SHP77 (cell line): ENCODE measurements at places on chromosomes 3 and 15.

DNA sequence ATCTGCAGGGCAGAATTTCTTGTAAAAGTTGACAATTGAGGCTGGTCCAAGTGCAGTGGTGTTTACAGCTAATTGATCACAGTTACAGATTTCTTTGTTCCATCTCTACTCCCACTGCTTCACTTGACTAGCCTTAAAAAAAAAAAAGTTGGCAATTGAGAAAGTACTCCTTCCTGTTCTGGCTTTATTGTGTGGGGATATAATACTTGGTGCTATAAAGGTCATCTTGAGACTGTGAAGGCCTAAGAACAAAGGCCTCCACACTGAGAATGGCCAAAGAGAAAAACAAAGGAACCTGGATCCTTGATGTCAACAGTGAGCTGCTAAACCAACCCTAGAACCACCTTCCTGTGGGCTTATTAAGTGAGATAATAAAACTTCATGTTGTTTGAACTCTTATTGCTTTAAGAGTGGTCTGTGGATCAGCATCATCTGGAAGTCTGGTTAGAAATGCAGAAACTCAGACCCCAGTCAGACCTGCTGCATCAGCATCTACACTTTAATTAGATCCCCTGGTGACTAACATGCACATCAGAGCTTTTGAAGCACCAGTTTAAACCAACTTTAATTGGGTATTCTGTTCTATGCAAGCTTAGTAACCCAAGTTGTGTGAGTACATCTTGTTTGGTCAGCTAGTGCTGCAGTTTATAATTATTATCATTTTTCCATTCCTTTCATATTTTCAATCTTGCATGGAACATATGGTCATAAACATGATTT, 55.2 kb downstream of the TMOD3 start:
- DNase-seq, result no peak

DNA sequence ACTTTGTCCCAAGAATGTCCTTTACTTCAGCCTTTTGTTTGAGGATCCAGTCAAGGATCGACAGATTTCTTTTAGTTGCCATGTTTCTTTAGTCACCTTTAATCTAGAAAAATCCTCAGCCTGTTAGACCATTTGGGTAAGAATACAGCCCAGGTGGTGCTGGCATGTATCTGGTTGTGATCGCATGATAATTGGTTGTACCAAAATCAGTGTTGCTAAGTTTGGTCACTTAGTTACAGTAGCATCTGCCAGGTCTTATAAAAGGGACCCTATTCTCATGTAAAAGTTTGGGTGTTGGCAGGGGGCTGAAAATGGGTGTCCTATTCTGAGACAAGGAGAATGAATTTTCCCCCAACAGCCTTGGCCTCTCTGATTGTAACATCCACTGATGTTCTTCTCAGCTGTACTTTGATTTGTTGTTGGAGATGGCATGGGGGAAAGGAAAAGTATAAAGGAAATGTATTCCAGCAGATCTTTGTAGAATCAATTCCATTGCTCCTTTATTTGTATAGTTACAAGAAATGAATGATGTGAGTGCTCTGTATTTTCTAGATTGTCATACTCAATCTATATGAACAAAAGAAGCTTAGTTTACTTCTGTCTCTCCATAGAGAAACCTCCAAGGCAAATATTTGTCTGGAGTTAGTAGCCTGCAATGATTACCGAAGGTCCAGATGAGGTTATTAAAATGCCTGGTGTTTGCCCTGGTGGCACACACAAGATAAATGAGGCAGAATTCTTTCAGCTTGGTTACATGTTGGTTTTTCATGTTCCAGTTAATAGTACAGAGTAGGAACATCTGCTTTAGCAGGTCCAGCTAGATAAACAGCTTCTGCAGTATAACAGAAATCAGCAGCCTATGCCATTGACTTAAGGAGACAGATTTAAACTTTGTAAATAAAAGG, 65.7 kb downstream of the CMTM8 start:
- DNase-seq, result peak; percentile 85

- DNase-seq, result no peak
These were observed 736 bp downstream of the IREB2 start for GRCh38 chr15:78438619-78439285.

- DNase-seq, result peak; percentile 88
These were observed 77.1 kb downstream of the BFSP2 start for GRCh38 chr3:133476971-133477375.

DNA sequence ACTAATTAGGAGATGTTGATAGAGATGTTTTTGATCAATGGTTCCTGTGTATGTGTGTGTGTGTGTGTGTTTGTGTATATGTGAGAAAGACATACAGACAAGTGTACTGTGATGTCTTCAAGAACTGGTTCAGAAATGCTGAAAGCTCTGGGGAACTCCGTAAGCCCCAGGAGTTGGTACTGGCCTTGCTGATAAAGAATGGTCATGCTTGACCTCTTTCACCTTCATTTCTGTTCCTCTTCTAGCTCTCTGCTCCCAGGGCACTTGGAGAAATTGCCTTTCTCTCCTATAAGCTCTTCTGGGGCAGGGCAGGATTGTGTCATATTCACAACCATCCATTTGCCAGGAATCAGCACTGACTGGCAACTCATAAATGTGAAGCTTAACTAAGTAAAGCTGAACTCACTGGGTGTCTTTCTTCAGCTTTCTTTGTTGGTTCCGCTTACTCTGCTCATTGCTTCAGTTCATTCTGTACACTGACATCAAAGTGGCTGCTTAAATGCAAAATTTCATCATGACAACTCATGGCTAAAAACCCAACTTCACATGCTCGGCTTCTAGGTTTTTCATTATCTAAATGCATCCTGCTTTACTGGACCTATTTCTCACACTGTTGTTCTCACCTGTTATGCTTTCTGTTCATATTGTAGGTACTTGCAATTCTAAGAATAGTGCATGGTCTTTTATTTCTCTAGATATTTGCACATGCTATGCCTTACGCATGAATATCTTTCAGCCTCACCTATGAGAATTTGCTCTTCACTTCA, 162.1 kb upstream of the LYSMD4 start:
- DNase-seq, result no peak

DNA sequence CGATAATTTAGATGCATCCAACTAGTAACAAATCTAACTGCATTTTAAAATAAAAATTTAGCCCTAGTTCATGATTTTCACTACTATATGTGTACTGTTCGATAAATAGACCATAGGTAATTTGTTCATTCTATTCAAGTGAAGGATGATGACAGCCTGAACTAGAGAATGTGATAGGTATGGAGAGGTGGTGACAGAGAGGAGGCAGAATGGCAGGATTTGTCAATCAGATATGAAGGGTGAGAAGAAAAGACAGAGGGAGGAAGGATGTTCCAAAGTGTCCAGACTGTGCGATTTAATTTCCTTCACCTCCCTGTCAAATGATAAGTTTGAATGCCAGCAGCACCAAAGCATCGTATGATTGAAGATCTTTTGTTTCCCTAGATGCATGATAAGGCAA, 31.6 kb downstream of the BCL2A1 start:
- DNase-seq, result no peak

DNA sequence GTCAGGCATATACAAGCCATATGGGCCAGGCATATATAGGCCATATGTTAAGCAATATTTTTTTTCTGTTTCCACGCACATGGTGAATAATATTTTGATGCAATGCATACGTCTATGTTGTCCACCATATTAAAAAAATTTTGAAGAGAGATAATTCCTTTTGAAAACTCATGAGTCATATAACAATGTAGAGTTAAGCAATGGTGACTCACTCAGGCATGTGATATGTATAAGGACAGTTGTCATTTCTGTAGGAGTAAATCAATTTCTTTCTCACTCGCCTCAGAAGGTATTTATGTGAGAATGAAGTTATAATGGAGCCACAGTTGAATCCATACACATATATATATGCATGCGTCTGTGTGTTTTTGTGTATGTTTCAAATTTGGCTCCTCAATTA, 272.6 kb downstream of the EPHA3 start:
- no peak for DNase-seq

DNA sequence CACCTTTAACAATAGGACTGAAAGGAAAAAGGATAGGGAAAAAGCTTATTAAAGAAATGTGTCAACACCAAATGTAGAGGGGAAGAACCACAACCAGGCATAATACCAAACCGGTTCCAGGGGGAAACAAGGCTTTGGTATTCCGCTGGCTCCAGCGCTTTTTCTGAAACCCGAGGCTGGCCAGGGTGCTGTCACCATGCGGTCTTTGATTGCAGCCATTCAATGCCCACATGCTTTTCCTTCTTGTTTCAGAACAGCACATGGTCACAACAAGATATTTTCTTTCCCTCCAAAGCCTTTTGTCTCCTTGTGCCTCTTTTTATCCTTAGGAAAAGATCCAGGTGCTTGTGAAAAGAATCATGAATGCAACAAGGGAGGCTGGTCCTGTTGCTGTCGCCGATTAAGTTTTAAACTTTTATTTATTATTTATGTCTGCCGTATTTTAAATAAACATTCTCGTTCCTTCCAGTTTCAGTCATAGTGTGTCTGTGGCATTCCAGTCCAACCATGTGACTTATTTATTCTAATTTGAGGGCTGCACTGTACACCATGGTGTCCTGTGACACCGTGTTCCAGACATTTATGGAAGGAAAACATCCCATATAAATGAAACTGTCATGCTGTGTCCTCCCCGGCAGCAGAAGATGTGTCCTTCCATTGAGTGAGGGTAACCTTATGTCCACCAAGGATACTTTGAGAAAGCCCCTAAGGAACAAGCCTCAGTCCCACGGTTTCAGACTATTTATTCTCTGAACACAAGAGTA, 41.1 kb downstream of the CCK start:
- no peak for DNase-seq

- DNase-seq, result no peak
These were observed 183.6 kb downstream of the POLQ start for GRCh38 chr3:121362035-121362734.

GRCh38 chr15:78065973-78066946, 11.3 kb downstream of the TBC1D2B start:
- DNase-seq, result no peak

- no peak for DNase-seq
These were observed 121.2 kb upstream of the PLXND1 start for GRCh38 chr3:129727707-129728106.

GRCh38 chr15:101269479-101270223, 7.6 kb downstream of the SELENOS start:
- no peak for DNase-seq

DNA sequence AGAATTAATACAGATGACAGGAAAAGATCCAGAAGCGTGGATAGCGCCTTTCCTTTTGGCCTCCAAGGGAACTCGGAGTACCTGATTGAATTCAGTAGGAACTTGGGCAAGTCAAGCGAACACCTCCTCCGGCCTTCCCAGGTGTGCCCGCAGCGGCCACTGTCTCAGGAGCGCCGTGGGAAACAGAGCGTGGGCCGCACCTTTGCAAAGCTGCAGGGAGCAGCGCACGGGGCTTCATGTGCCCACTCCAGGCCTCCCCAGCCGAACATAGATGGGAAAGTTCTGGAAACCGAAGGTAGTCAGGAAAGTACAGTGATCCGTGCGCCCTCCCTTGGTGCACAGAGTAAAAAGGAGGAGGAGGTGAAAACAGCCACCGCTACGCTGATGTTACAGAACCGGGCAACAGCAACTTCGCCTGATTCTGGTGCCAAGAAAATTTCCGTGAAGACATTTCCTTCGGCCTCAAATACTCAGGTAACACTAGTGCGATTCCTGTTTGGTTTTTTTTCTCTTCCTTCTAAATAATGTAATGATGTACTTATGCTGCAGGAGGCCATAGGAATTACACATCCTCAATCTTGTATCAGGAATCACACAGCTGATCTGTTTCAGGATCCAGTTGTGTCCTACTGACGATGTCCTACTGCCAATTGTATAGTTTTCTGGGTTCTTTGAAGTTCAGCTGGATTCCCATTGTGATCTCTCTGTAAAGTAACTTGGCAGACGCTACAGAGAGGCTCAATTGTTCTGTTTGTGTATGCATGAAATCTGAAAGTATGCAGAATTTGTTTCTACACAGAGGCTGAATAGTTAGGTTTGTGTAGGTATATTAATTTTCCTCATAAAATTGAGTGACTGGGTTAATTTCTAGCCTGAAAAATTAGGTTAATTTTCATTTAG, 63.1 kb downstream of the CGNL1 start:
- DNase-seq, result no peak

- no peak for DNase-seq
These were observed 28.9 kb downstream of the TKT start for GRCh38 chr3:53226841-53227407.

- DNase-seq, result no peak
These were observed 161.0 kb downstream of the NAALADL2 start for GRCh38 chr3:175020101-175020500.

DNA sequence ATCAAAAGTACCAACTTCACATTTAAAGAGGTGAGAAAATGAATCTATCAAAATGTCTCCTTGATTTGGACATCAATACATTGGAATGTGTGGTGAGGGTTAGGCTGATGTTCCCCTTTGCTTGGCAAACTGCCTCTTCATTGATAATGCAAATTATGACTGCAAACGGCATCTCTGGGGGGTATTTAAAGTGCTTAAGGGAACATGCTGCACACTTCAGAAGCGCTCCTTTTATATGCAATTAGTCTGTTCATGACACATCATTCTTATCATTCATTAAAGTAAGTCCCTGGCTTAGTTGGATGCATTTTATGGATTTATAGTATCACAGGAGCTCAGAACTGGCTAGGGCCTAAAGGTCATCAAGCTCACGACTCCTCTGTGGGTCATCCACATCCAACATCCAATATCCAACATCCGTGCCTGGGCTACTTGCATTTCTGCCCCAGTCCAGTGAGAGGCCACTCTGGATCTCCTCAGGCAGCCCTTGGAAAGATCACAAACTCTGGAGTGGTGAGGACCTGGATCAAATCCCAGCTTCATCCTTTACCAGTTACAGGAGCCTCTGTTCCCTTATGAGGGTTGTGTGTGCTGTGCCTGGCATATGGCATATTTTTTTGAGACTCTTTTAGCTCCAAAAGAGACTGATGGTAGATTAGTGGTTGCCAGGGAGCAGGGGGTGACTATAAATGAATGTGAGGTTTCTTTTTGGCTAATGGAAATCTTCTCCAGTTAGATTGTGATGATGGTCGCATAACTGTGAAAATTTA, 136.8 kb upstream of the FOXB1 start:
- no peak for DNase-seq

- no peak for DNase-seq
These were observed 242.5 kb downstream of the ATP8B4 start for GRCh38 chr15:49876401-49877038.

DNA sequence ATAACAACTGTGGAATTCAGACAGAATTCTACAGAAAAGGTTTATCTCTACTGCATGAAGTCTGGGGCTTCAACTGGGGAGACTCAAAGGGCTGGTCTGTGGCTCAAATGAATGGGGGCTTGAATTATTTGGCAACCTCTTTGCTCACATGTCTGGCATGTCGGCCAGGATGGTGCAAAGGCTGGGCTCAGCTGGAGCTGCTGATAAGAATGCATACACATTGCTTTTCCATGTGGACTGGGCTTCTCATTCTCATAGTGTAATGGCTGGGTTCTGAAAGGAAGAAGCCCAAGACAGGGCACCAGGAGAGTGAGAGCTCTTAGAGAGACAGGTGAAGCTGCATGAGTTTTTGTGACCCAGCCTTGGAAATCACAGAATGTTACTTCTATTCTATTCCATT, 194.3 kb upstream of the SGO1 start:
- no peak for DNase-seq

DNA sequence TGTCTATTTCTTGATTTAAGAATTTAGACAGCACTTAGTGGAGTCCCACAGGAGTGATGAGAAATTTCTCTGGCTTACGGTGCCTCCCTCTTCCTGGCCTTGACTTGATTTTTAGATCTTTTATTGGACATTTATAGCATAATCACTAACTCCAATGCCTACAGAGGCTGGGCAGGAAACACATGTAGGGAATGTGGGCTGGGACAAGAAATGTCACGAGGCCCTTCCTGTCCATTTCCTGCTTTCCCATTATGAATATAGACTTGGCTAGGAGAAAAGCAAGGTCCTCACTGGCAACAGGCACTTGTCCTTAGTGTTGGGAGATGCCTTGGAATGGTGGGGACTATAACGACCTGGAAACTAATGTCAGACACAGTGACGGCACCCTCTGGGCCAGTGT, 100.3 kb downstream of the MYLK start:
- no peak for DNase-seq
